ENCODE measurements at places on chromosomes 11 and 22.

DNA sequence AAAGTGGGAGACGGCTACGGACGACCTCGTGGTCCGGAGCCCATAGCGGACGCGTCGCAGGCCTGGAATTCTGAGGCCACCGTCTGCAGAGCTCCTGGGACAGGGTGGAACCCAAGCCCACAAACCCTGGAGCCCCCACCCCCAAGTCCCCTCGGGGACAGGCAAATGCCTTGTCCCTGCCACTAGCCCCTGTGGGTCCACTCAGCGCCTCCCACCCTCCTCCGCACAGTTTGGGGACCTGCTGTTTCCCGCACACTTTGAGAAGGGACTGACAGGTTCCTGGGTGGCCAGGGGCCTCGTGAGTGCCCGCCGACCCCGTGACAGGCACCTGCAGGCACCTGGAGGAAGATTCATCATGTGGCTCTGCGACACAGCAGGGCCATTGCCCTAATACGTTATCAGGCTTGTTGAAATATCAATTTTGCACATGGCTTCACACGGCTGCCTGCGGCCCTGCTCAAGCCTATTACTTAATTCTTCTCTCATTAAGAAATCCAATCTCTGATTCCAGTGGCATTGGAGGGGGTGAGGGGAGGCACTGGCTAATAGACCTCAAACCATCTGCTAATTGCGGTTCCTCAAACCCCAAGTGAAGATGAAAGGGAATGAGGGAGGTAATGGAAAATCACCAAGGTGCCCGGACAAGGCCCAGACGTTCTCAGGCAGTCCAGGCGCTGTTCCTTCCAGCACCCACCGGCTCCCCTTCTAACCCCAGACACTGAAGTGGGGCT is 672.5 kb downstream of the BRD1 start:
- no peak for DNase-seq

DNA sequence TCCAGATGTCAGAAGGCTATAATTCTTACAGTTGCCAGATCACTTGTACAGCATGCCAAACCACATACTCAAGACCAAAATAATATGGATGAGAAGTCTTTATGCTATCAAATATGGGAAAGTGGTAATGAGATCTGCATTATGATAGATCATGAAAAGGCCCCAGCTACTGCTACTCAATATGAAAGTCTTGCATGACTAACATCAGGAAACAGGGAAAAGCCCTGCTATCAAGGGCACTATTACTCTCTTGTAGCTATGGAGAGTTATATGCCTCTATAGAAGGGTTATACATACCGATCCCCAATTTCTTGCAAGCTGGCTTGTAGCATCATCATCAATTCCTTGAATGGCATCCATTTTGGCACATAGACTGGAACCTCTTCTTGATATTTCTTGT is 30.2 kb upstream of the TMPRSS5 start:
- DNase-seq, result no peak

- DNase-seq, result no peak
These were observed 37.4 kb downstream of the PPME1 start for GRCh38 chr11:74208507-74208906.

GRCh38 chr22:17964643-17965042 is 59.7 kb downstream of the MICAL3 start:
- no peak for DNase-seq

DNA sequence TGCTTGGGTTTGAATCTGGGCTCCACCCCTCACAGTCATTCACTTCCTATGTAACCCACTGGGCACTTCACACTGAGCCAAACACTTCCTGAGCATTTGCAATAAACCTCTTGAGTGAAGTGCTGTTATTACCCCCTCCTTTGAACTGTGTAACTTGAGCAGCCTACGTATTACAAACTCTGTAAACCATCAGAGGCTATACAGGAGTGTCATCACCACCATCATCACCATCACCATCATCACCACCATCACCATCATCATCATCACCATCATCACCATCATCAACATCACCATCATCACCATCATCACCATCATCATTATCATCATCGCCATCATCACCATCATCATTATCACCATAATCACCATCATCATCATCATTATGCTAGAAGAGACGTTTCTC is 18.4 kb downstream of the RTL6 start:
- no peak for DNase-seq

All from NCI-H2081 (cell line).